ENCODE measurements at places on chromosomes 1 and 21.

- DNase-seq: no peak
Measured at GRCh38 chr1:94095744-94096469, 25.0 kb downstream of the ABCA4 start.

DNA sequence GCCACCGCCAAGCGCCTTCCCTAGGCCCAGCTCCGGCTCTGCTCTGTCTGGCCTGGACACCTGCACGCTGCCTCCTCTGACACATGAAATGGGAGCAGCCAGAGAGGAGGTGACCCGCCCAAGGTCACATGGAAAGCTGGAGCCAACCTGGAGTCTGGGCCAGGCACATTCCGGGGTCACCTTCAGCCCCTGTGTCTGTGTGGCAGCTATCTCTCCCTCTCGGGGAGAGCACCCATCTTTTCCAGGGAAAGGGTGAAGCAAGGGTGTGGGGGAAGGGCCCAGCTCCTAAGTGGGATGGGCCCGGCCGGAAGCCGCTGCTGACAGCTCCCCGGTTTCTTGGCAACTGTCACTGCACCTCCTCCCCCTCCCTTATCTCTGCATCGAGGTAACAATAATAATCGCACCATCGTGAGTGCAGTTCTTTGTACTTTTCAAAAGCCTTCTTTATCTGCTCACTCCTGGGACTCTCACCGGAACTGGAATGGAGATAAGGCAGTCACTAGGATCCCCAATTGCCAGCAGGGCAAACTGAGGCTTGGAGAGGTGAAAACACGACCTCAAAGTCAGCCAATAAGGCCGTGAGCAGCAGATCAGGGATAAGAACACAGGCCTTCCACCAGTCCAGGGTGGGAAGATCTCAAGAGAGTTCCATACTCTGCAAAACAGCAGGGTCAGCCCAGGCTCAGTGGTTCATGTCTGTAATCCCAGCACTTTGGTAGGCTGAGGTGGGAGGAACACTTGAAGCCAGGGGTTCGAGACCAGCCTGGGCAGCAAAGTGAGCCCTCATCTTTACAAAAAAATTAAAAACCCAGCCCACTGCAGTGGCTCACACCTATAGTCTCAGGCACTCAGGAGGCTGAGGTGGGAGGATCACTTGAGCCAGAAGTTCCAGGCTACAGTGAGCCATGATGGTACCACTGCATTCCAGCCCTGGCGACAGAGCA, 36.9 kb downstream of the RAP1GAP start:
- no peak for DNase-seq

- no peak for DNase-seq
Measured at GRCh38 chr1:26021647-26022403, at the start of gene EXTL1. EXTL1 (plus strand) TSS chr1:26021775; CDS start chr1:26022647, 872 bp downstream.

- DNase-seq: no peak
Measured at GRCh38 chr1:65231718-65232330, 77.5 kb upstream of the DNAJC6 start.

- no peak for DNase-seq
Measured at GRCh38 chr1:115310581-115311473, 27.2 kb downstream of the NGF start.

GRCh38 chr1:221117548-221117951, 238.3 kb downstream of the HLX start:
- no peak for DNase-seq

DNA sequence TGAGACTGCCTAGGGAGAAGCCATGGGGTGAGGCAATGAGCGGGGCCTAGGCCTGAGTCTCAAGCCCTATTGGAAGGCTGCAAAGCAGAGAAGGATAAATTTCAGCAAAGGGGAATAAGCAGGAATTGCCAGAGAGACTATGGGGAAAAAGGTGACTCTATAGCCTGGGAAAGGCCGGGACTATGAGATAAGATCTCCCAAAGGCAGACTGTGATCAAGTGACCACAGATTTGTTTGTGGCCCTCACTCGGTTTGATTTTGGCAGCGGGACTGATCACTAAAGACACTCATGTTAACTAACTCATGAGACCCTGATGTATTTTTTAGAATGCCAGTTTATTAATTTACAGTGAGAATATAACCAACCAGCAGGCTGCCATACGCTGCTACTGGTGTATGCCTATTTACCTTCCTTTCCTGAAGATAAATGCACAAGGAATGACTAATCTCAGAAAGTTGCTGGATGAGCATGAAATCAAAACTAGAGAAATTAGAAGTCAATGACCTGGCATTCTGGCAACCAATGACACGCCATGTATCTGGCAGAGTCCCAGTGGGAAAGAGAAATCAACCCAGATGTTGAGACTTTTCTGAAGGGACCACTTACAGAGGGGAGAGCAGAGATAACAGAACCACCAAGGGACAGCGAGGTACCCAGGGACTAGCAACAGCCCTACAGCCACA, 4.3 kb downstream of the HSF2BP start:
- DNase-seq: no peak

- no peak for DNase-seq
Measured at GRCh38 chr1:94014635-94015488, 105.6 kb upstream of the GCLM start.

DNA sequence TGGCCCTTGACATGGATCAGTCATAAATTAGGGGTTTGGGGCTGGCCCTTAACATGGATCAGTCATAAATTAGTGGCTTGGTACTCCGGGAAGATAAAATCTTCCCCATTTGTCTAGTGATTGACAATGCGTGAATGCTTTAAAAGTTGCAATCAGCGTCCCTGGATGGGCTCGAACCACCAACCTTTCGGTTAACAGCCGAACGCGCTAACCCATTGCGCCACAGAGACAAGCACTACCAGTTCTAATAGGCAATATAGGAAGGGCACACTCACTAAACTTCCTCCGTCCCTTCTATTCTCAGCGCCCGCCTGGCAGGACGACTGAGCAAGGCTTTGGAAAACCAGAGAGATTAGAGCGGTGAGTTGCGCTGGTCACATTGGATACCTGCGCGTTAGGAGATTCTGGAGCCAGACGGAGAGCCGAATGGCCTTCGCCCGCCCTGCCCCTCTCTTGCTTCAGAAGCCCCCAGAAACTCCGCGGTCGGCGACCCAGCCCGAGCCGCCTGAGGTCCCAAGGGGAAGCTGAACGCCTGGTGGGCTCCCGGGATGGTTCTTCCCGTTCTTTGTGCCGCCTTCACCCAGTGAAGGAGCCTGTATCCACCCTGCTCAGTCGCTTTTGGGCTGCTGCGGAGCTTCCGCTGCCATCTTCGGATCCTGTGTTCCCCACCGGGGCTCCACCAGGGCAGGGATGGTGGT, 235.9 kb downstream of the FAM72C start:
- no peak for DNase-seq

DNA sequence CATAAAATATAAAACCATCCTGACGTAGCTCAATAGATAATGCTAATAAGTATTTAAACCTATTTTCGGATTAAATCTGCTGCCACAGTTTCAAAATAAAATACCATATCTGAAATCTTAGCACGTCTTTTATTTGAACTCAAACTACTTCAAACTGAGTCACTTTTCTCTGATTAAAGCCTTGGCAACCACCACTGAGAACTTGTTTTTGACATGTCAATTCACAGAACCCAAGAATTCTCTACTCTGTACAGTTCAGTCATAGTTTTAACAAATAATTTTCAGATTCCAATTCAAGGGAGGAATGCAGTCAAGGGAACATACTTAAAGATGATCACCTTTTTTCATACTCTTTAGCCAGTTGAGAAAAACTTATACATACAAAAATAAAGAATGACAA, 643.2 kb downstream of the KCNT2 start:
- DNase-seq: no peak

DNA sequence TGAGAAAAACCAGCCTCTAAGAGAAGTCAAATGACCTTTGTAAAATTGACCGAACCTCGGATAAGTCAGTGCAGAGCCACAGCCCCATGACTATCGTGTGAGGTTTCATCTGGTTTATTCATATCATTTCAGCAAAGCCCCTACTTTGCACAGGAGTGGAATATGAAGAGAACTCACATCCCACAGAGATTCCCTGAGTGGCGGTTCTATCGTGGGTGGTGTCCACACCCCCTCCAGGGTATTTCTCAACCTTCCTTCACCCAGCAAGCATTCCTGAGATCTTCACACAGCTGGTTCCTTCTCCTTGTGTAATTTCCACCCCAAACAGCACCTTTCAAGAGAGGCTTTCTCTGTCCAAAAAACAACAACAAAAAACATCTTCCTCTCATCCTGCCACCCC, 47.5 kb downstream of the EVA1C start:
- DNase-seq: no peak

DNA sequence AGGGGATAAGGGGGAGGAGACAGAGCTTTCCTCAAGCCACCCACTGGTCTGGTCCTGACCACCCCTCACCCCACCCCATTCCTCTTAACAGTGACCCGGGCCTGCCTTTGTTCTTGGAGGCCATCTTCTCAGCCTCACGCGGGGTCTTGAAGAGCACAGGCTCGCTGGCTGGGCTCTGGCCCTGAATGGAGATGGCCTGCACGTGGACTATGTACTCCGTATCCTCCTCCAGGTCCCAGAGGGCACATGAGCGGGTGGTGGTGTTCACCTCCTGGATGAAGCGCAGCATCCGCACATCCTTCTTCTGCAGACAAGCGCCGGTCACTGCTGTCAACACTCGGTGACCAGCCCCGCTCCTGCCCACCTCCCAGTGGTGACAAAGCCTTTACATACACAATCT, 2.6 kb downstream of the FNDC5 start:
- DNase-seq: no peak

GRCh38 chr1:83508485-83509151, 490.3 kb downstream of the TTLL7 start:
- DNase-seq: peak; percentile 9

DNA sequence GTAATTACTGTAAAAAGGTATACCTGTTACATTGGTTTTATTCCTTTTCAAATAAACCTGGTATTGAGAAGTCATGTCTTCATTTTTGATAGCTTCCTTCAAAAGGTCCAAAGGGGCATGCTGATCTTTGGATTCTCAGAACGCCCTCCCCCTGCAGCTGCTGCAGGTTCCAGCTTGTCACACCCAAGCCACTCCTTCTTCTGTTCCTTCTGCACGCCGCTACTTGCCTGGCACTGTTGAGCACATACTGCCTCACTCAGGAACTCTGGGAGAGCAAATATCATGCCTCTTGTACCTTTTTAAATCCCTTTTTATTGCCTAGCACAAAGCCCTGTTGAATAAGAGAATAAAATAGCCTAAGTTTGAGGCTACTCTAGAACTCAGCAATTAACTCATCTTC, 136.9 kb downstream of the BARHL2 start:
- DNase-seq: no peak

Data from stimulated activated CD4-positive, alpha-beta T cell treated with anti-CD3 and anti-CD28 coated beads, Interleukin-12 subunit alpha, Interleukin-12 subunit beta, amount 100 ng/mL, for 24 hours (primary cell).